B cell (primary cell): ENCODE measurements at places on chromosomes 1 and 21.

DNA sequence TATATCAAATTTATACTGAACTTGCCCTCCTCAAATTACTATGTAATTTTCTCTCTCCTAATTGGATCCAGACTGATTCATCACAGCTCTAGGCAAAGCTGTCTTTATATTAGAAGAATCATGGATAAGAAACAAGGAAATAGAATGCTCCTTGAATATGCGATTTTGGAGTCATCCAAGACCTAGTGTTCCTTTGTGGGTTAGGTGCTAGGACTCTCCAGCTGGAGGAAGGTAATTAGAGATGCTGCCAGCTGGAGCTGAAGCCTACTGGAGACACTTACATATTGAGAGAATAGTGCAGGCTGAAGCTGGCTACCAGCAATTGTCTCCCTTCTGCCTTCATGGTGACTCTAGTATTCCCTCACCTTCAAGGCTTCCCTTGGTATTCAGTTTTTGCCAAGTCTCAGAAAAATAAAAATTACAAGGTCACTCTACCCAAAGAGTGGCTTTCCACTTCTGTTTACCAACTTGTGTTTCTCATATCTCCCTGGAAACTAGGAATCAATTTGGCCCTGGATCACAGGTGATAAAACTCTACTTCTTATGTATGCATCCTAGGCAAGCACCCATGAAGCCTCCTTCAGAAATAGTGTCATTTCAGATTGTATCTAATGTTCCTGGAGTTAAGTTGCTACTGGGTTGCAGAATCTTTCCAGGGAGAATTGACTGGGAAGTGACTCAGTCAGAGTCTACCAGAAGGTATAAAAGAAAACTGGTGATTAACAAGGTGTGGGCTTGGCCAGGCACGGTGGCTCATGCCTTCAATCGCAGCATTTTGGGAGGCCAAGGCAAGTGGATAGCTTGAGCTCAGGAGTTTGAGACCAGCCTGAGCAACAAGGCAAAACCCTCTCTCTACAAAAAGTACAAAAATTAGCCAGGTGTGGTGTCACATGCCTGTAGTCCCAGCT, 24.4 kb upstream of the DOCK7 start:
- no peaks in the 10 kb centered on the region for H3K4me1 ChIP-seq
- no peaks in the 10 kb centered on the region for H3K27me3 ChIP-seq
- H3K27ac ChIP-seq, result no peak overlapping the region
- no peak for DNase-seq

DNA sequence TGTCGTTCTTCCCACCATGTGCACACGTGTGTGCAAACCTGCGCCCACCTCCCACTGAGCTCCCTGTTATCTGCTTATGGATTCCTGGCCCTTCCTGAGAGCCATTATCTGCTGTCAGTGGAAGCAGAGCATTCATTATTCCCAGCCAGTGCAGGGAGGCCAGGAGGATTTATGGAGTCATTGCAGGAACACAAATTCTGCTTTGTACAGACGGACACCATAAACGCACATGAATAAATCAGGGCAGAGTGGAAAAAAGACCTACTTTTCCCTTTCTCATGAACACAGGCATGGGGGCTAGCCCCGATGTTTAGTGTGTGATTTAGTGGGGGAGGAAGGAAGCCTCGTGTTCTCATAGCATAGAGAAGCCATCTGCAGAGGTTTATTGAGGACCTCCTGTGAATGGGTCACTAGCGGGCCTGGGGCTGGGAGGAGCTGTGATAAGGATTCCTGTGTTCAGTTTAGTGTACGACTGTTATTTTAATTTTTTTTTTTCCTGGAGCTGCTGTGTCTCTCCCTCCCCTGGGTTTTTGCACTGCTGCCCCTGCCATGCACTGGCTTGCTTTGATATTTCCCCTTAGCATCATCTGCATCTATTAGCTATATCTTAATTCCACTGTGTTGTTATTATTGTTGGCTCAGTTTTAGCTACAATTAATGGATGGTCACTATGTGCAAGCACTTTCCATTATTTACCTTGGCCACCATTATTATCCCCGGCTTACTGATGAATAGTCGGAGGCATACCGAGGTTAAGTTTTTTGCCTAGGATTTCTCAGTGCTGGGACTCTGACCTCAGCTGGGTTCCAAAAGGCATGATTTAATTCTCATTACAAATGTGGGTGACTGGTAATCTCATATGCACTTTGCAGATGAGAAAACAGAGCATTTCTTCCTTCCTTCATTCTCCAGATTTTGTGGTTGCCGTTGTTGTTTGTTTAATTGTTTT, 33.0 kb downstream of the HUNK start:
- H3K4me3 ChIP-seq, result no peak overlapping the region
- no peaks in the 10 kb centered on the region for H3K36me3 ChIP-seq
- no peaks in the 10 kb centered on the region for H3K4me1 ChIP-seq
- no peak overlapping the region for H3K27ac ChIP-seq
- H3K27me3 ChIP-seq, result peaks cover 11% of the 10 kb centered on the region
- no peak for DNase-seq

DNA sequence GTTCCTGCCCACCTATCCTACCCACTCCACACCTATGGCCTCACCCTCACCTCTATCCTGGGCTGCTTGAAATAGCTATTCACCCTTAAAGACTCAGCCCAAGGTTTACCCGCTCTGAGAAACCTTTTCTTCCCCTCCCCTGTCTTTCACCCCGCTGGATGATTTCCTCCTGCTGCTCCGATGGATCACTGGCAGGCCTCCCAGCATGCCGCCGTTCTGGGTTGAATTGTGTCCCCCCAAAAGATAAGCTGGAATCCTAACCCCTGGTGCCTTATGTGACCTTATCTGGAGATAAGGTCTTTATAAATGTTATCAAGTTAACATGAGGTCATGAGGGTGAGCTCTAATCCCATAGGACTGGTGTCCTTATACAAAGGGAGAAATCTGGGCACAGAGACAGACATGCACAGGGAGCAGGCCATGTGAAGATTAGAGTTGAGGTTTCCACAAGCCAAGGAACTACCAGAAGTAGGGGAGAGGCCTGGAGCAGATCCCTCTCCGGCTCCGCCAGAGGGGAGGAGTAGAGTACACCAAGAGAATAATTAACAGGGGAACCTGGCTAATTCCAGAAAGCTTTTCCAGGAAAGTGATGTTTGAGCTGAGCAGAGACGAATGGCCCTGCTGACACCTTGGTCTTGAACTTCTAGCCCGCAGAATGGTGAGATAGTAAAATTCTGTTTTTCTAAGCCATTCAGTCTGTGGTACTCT, 110.0 kb upstream of the SERBP1 start:
- H3K27me3 ChIP-seq, result no peaks in the 10 kb centered on the region
- H3K36me3 ChIP-seq, result no peaks in the 10 kb centered on the region
- no peak overlapping the region for H3K4me3 ChIP-seq
- no peaks in the 10 kb centered on the region for H3K4me1 ChIP-seq
- DNase-seq, result no peak

DNA sequence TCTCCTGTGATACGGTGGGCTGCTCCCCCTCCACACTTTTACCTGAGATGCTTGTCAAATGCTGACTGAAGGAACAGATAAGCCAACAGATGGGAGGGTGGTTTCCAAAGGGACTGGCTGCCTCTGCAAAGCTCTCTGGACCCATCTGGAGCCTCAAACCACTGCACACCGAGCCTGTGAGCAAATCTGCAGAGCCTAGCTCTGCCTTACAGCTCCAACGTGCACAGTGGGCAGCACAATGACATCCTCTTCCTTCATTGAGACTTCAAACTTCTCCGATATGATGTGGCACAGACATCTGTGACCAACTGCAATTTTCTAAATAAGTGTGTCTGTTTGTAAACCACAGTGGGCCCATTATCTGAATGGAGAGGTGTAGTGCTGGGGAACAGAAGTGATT, 26.2 kb upstream of the KNCN start:
- no peak overlapping the region for H3K4me3 ChIP-seq
- no peaks in the 10 kb centered on the region for H3K36me3 ChIP-seq
- no peak overlapping the region for H3K27ac ChIP-seq
- DNase-seq, result no peak

DNA sequence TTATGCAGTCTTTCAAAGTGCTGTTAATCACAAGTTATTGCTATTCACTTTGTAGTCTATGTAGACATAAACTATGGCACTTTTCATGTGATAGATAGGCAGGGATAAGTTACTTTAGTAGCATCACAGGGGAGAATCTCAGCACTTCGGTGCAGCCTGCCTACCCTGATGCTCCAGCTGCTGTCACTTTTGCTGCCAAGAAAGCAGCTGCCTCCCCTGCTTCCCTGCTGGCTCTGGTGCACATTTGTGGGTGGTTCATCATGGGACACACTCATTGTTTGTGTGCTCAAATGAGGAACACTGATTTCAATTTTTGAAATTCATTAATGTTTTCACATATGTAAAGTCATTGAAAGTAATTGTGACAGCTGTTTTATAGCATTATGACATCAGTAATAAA, 272.6 kb downstream of the S1PR1 start:
- H3K36me3 ChIP-seq, result no peaks in the 10 kb centered on the region
- no peak overlapping the region for H3K27ac ChIP-seq
- no peak for DNase-seq

DNA sequence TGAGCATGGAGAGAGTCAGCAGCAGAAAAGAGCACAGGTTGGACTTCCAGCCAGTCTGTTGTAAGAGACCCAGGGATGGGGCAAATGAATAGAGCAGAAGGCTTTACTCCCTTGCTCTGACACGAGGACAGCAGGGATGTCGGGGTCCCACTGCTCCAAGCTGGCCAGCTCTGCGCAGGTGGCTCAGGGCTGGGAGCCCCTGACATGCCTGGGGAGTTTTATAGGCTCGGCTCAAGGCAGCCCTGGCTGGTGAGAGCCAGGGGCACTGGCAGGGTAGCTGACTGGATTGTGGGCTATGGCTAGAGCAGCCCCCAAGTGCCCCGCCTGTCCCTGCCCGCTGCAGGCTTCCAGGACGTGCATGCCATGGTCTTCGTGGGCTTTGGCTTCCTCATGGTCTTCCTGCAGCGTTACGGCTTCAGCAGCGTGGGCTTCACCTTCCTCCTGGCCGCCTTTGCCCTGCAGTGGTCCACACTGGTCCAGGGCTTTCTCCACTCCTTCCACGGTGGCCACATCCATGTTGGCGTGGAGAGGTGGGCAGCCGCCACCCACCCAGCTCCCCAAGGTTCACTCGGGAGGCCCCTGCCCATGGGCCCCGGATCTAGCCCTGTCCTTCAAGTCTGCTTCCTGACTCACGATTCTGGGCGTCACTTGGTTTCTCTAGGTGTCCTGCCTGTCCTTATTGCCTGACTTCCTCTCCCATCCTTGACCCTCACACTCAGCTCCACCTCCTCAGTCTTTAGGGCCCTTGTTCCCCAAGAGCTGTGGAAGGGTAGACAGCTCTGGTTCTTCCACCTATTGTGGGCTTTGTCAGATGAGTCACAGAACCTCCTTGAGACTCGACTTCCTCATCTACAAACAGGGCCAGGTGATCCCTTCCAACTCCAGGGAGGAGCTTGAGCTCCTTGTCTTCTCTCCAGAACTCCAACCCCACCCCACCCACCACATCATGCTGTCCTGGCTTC, 8.2 kb downstream of the RHBG start:
- H3K4me3 ChIP-seq, result no peak overlapping the region
- no peak for DNase-seq
- H3K27me3 ChIP-seq, result peaks cover 11% of the 10 kb centered on the region
- H3K36me3 ChIP-seq, result no peaks in the 10 kb centered on the region
- no peak overlapping the region for H3K27ac ChIP-seq

- no peaks in the 10 kb centered on the region for H3K36me3 ChIP-seq
- peak overlapping the region; percentile 9 for H3K4me3 ChIP-seq
- H3K27me3 ChIP-seq, result peaks cover 45% of the 10 kb centered on the region
- H3K4me1 ChIP-seq, result peaks cover 28% of the 10 kb centered on the region
Measured at GRCh38 chr1:15154480-15155036, 1.0 kb downstream of the TMEM51 start.

DNA sequence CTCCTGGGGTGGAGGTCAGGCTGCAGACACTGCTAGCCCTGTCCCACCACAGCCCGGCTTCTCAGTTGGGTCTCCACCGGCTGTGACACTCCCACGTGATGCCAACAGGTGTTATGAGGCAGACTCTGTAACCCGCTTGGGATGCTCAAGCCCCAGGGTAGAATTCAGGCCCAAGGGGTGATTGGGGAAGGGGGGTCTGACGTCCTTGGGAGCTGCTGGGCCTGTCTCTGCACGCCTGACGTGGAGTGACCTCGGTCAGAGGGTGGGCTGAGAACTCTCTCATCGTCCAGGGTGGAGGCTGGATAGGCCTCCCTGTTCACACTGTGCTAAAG, 7.7 kb upstream of the HES5 start:
- H3K27ac ChIP-seq, result no peak overlapping the region
- DNase-seq, result no peak
- no peak overlapping the region for H3K4me3 ChIP-seq
- H3K27me3 ChIP-seq, result peaks cover 13% of the 10 kb centered on the region
- peaks cover 4% of the 10 kb centered on the region for H3K4me1 ChIP-seq

GRCh38 chr1:8435569-8436071, 117.7 kb downstream of the SLC45A1 start:
- peaks cover 1% of the 10 kb centered on the region for H3K36me3 ChIP-seq
- H3K4me3 ChIP-seq, result no peak overlapping the region
- peak; percentile 22 for DNase-seq
- H3K27ac ChIP-seq, result no peak overlapping the region
- peaks cover 37% of the 10 kb centered on the region for H3K4me1 ChIP-seq

- no peak overlapping the region for H3K27ac ChIP-seq
- no peak overlapping the region for H3K4me3 ChIP-seq
- peak; percentile 59 for DNase-seq
- H3K4me1 ChIP-seq, result peaks cover 15% of the 10 kb centered on the region
Measured at GRCh38 chr1:168163670-168164069, 15.1 kb upstream of the TIPRL start.

- DNase-seq, result no peak
- H3K27ac ChIP-seq, result no peak overlapping the region
- H3K36me3 ChIP-seq, result no peaks in the 10 kb centered on the region
- peaks cover 10% of the 10 kb centered on the region for H3K27me3 ChIP-seq
Measured at GRCh38 chr1:114002492-114003239, 23.4 kb downstream of the OLFML3 start.

- H3K36me3 ChIP-seq, result peaks cover 4% of the 10 kb centered on the region
- H3K27ac ChIP-seq, result no peak overlapping the region
- no peaks in the 10 kb centered on the region for H3K4me1 ChIP-seq
Measured at GRCh38 chr1:86375688-86376087, 20.4 kb downstream of the ODF2L start.

GRCh38 chr1:180781718-180782117, 131.0 kb upstream of the KIAA1614 start:
- DNase-seq, result no peak
- H3K36me3 ChIP-seq, result no peaks in the 10 kb centered on the region
- no peak overlapping the region for H3K27ac ChIP-seq
- no peaks in the 10 kb centered on the region for H3K4me1 ChIP-seq
- H3K27me3 ChIP-seq, result no peaks in the 10 kb centered on the region
- H3K4me3 ChIP-seq, result no peak overlapping the region

DNA sequence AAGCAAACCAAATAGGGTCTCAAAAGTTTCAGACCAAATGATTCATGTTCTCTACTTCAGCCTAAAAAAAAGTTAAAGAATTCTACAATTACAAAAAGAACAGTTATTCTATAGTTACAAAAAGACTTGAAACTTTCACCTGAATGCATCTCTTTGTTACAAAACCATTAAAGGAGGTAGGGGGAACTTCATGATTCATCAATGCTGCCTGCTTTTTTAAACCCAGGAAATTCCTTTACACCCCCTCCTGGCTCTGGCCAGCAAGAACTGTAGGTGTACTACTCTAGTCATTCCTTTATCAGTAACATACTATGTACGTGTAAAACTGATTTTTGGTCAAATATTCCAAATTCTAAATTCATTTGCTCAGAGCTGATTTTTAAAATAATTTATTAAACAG, 5.0 kb downstream of the FAF1 start:
- peaks cover 15% of the 10 kb centered on the region for H3K4me1 ChIP-seq
- DNase-seq, result no peak
- no peak overlapping the region for H3K4me3 ChIP-seq
- H3K27me3 ChIP-seq, result no peaks in the 10 kb centered on the region
- H3K27ac ChIP-seq, result no peak overlapping the region
